ENCODE measurements at places on chromosomes 7 and 10.

DNA sequence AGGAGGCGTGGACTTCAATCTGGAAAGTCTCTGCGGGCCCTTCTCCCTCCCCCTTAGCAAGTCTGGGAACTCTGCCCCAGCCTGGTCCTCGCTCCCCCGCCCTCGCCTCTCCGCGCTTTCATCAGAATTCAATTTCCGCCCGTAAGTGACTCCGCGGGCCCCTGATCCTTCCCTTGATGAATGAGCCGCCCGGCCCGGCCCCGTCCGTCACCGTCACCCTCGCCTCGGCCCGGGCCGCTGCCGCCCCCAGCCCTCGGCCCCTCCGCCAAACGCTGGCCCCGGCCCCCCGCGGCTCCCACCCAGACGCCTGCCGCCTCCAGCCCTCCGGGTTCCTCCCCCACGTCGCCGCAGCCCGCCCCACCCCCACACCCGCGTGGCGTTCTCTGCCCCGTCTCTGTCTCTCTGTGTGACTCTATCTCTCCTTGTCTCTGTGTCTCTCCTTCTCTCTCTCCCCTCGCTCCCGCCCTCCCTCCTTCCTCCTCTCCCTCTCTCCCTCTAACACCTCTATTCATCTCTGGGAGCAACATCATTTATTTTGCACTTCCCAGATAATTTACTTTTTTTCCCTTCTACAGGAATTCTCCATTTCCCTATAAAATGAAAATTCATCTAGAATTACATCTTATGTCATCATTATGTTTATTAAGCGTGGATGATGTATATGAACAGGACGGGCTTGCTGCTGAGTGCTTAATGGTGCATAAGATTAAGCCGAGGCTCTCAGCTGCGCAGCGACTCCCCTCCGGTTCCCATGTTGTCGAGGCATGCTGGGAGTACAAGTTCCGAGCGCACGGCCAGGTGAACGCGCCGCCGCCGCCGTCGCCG lies 91.2 kb upstream of the PAX2 start:
- peak; percentile 24 for DNase-seq

GRCh38 chr7:7761340-7761973 lies 43.0 kb upstream of the RPA3 start:
- DNase-seq, result no peak

- no peak for DNase-seq
Measured at GRCh38 chr7:77531038-77531437, 6.1 kb upstream of the PTPN12 start.

GRCh38 chr7:124155432-124156022 lies 122.7 kb upstream of the TMEM229A start:
- DNase-seq, result no peak

DNA sequence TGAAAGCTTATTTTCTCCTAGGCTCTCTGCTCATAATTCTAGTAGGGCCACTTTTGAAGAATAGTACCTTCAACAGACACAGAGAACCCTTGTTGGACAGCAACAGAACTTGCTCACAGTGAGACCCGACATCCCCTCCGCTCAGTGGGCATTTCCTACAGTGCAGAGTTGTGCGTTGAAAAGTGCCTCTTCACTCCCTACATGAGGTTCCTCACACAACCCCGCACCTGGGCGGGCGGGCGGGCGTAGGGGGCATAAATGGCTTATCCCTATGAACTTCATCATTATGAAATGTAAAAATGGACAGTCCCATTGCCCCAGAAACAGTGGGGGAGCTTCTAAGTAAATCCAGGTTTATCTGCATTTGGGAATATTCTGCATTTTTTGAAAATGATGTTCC lies 174.9 kb downstream of the MGMT start:
- DNase-seq, result no peak

Data from T-helper 2 cell (primary cell).